ENCODE measurements at places on chromosomes 2 and 18. TPM values are rescaled to one million over a fixed set of nuclear protein-coding genes. Genes with fewer than 3 reads are reported as not detected.
A peak's percentile ranks its signal among the peaks of the same experiment; 100 is the strongest.

- no peak for DNase-seq
These were observed 124.8 kb downstream of the EPHA4 start for GRCh38 chr2:221447310-221447709.

GRCh38 chr2:120741571-120742561 lies 6.2 kb downstream of the GLI2 start:
- DNase-seq = peak; percentile 51

GRCh38 chr2:176562359-176563078 lies 293.3 kb downstream of the MTX2 start:
- DNase-seq = no peak

- no peak for DNase-seq
These were observed 36.8 kb upstream of the WIPF1 start for GRCh38 chr2:174634130-174635014.

GRCh38 chr2:118913803-118914645 lies 28.0 kb upstream of the MARCO start:
- DNase-seq = no peak

DNA sequence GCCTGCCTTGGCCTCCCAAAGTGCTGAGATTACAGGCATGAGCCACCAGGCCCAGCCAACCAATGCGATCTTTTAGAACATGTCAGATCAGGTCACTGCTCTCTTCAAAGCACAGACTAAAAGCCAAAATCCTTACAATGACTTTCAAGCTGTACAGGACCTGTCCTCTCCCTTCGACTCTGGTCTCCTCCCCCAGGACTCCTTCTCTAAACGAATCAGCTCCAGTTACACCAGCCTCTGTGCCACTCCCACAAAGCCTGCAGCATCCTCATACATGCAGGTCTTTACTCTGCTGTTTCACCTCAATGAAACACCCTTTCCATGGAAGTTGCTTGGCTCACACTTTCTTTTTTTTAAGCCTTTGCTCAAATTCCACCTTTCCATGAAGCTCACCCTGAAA lies 436.0 kb downstream of the METTL4 start:
- DNase-seq = no peak

DNA sequence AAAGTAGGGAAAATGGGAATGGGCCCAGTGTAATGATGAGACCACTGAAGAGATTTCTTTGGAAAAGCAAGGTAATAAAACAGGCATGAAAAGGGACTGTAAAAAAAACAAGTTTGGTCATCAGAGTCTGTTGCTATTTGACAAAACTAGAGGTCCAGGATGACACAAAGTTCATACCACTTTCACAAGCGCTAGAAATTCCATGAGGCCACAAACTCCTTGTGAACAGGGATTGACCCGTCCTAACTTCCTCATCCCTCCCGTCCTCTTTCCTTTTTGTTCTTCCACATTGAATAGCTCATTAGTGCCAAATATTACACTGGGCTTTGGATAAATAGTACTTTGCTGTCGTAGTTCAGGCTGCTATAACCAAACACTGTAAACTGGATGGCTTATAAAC lies 188.8 kb upstream of the EPC2 start:
- no peak for DNase-seq

GRCh38 chr18:59564561-59564960 lies 132.7 kb downstream of the CCBE1 start:
- DNase-seq = no peak

DNA sequence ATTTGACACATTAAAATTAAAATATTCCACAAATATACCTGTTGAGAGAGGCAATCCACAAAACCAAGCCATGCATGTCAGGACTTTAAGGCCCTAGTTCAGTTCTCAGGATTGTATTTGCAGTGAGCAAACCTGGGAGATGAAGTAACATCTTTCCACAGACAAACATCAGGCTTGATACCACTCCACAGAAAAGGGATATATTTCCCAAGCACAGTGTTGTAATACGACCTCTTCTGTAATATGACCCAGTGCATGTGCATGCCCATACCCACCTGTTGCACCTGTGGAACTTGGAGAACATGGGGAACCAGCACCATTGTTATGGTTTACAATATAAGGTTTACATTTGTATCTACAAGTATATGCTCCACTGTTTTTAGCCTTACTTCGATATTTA lies 184.0 kb downstream of the PDE11A start:
- no peak for DNase-seq

- no peak for DNase-seq
These were observed 49.2 kb downstream of the TRPM8 start for GRCh38 chr2:233966388-233966787.

DNA sequence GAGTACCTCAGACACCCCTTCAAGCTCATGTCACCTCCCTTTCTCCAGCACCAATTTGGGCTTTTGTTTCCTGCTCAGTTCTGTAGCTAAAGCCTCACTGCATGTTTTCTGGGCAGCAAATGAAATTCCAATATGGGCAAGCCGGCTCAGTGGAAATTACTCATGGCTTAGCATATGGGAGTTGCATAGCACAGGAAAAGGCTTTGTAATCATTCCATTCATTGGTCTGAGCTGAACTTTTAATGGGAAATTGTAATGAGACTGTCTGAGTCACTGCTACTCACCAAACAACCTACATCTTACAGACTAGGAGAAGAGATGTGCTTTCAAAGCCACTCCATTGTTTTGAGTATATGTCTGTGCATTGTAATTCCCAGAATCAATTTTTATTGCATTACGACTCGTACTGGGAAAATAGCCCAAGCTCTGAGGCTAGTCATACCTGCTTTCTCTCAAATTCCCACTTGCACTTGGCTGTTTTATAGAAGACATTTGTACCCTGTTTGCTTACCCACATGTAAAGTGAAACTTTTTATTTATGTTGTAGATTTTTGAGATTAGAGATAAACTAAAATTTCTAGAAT lies 139.5 kb upstream of the LRATD1 start:
- DNase-seq = no peak

DNA sequence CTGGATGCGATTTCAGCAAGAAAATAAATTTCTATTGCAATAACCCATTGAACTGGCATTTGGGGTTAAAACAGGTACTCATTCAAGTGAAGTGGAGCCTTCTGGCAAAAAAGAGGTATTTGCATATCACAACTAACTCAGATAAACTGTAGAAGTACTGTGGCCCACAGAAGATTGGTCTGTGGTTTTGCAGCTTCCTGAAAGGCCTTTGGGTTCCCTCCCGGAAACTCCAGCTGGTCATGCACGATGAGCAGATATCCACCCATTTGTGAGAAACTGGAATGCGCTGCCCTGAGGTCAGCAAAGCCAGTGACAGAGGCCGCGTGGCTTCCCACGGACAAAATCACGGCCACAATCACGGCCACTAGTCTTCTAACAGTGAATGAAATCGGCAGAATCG lies 106.3 kb downstream of the EPHA4 start:
- no peak for DNase-seq

- DNase-seq = no peak
These were observed 142.6 kb downstream of the MGAT5 start for GRCh38 chr2:134396493-134396892.

- no peak for DNase-seq
These were observed 7.0 kb upstream of the LYPD1 start for GRCh38 chr2:132676999-132677398.

The PJVK gene
- 9.2 TPM for total RNA-seq

The CABLES1 gene
- 4.2 TPM for total RNA-seq

The CDC42EP3 gene
- total RNA-seq = 43.1 TPM

The SH3RF3 gene
- 1.3 TPM for total RNA-seq

The XDH gene
- 4.8 TPM for total RNA-seq

The SPHKAP gene
- total RNA-seq = 0.07 TPM

The EFR3B gene
- 22.1 TPM for total RNA-seq

The SERPINB12 gene
- not detected for total RNA-seq

The AOX1 gene
- 4.1 TPM for total RNA-seq

The SPATA3 gene
- not detected for total RNA-seq

The CD226 gene
- total RNA-seq = 0.55 TPM

The HSBP1L1 gene
- total RNA-seq = 7.0 TPM

The CXCR2 gene
- not detected for total RNA-seq

The ZNF532 gene
- total RNA-seq = 184 TPM

The LHCGR gene
- not detected for total RNA-seq

The KCNF1 gene
- total RNA-seq = 0.71 TPM

The RAD51AP2 gene
- total RNA-seq = 0.07 TPM

All from progenitor cell of endocrine pancreas (in vitro differentiated cells).